ENCODE measurements at places on chromosomes 6 and 20.

GRCh38 chr20:2585811-2586210 lies 49.4 kb downstream of the TMC2 start:
- no peak for DNase-seq

- no peak for DNase-seq
These were observed 38.6 kb downstream of the HLA-DPB1 start for GRCh38 chr6:33114406-33114805.

GRCh38 chr6:110363748-110364147 lies 5.6 kb upstream of the METTL24 start:
- no peak for DNase-seq

GRCh38 chr6:35206346-35206745 lies 7.4 kb upstream of the SCUBE3 start:
- DNase-seq: no peak

- no peak for DNase-seq
These were observed 135.6 kb downstream of the SLC24A3 start for GRCh38 chr20:19347943-19348456.

DNA sequence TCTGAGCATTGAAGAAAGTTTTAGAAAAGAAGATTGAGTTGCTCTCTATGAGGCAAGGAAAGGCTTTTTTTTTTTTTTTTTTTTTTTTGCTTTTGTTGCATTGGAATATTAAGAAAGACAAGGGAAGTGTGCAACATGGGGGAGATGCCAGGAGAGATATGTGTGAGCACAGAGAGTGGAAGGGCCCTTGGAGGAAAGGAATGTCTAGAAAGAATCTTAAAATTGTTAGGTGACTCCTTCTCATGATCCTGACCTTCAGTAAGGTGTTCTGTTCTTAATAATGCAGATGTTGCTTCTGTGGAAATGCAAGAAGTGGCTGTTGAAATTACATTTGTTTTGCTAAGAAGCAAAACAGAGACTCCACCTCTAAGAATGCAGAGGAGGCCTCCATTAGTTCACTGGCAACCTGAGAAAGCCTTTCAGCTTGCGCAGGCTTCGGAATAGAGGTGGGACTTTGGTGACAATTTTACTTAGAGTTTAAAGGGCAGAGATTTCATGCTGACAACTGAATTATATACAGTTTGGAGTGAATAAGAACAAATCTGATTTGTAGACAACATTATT lies 118.0 kb upstream of the ASCC3 start:
- no peak for DNase-seq

- DNase-seq: no peak
These were observed 180.2 kb downstream of the PACRG start for GRCh38 chr6:162907876-162908481.

DNA sequence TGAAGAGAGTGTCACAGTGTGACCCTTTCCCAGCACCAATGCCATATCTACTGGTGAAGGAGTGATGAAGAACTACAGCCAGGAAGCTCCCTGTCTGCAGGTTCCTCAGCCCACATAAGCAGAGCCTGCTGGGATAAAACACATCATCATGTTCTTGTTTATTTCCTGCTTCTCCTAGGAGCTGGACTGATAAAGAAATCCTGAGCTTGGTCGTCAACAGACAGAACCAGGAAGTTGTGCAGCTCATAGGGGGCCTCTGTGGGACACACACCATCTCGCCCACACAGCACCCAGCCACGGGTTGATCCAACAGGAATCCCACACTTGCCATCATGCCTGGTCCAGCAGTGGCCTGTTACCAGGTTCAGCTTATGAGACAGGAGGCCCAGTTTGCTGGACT lies 2.8 kb upstream of the CSTL1 start:
- no peak for DNase-seq

GRCh38 chr20:17210983-17211382 lies 15.9 kb upstream of the PCSK2 start:
- no peak for DNase-seq

- DNase-seq: no peak
These were observed 32.8 kb upstream of the HBS1L start for GRCh38 chr6:135087403-135087802.

DNA sequence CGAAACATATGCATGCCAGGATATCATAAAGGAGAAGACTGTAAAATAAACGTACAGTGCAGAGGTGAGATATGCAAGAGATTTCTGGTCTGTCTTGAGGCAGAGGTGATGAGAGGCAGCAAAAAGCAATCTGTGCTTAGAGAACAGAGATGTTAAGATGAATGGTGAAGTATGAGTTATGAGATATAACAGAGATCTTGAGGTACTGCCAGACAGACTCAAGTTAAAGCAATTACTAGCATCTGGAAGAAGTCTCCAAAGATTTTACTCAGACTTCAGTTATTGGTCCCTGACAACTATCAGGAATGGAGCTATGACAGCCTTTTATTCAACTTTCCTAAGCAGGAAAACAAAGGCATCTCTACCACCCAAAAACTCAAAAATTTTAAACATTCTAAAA lies 122.8 kb upstream of the DST start:
- DNase-seq: no peak

- DNase-seq: no peak
These were observed 76.0 kb downstream of the MKKS start for GRCh38 chr20:10357974-10358373.

GRCh38 chr20:25272223-25273000 lies 24.5 kb downstream of the PYGB start:
- DNase-seq: no peak

- DNase-seq: no peak
These were observed 24.2 kb upstream of the DYNLRB1 start for GRCh38 chr20:34491932-34492509.

DNA sequence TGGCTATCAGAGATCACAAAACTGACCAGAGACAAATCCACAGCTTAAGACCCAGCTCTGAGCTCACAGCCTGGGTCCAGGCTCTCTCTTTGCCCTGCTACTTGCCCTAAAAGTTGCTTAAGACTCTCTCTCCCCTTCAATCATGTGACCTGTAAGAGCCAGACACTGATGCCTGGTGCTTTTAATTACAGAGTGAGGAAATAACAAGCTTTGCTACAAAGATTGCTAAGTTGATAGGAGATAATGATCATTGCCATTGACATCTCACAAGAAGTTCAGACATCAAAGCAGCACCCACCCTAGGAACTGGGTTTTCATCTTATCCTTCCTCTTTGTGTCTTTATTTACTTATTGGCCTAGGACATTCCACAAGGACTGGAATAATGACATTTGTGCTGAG lies 125.9 kb upstream of the CD93 start:
- DNase-seq: no peak

Measured in stimulated activated CD8-positive, alpha-beta memory T cell treated with anti-CD3 and anti-CD28 coated beads, Interleukin-15, amount 100 ng/mL, for 4 hours (primary cell).